ENCODE measurements at places on chromosomes 12 and 14. TPM values are rescaled to one million over a fixed set of nuclear protein-coding genes. Genes with fewer than 3 reads are reported as not detected.

DNA sequence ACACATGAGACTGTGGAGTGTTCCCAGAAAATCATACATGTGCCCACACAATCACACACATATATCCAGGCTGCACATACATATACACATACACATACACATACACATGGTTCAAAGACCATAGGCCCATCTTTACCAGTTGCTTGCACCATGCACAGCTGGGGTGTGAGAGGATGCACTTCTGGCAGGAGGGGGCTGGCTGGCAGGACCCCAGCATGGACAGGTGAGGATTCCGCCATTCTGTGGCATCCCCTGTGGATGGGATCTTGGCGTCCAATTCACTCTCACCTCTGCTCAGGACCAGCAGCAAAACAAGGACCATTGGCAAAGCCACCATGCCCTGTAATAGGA is 7.0 kb downstream of the ITGB7 start:
- DNase-seq = no peak

DNA sequence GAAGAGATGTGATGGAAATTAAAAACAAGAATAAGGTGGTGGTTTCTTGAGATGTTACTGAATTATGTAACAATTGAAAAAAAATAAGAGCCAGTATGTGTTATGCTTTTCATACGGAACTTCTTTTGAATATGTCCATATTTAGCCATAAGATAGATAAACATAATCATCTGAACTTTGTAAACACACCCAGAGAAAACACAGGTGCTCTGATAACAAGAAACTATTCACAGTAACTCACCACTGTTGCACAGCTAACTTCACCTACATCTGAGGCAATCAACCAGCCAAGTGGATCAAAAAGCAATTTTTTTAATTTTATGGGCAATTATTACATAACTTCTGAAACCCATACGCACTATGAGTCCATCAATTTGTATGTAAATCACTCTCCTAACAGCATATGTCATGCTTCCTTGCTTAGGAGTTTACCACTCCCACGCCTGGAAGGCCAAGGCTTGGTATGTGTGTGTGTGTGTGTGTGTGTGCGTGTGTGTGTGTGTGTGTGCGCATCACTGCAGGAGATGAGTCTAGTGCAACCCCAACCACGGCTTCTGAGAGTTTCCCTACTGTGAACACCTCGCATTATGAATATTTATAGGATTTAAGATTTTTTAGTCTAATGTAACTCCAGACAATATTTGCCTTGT is 443.4 kb downstream of the BCAT1 start:
- DNase-seq = peak; percentile 27

GRCh38 chr14:71410578-71411284 is 503.5 kb downstream of the PCNX1 start:
- DNase-seq = no peak

DNA sequence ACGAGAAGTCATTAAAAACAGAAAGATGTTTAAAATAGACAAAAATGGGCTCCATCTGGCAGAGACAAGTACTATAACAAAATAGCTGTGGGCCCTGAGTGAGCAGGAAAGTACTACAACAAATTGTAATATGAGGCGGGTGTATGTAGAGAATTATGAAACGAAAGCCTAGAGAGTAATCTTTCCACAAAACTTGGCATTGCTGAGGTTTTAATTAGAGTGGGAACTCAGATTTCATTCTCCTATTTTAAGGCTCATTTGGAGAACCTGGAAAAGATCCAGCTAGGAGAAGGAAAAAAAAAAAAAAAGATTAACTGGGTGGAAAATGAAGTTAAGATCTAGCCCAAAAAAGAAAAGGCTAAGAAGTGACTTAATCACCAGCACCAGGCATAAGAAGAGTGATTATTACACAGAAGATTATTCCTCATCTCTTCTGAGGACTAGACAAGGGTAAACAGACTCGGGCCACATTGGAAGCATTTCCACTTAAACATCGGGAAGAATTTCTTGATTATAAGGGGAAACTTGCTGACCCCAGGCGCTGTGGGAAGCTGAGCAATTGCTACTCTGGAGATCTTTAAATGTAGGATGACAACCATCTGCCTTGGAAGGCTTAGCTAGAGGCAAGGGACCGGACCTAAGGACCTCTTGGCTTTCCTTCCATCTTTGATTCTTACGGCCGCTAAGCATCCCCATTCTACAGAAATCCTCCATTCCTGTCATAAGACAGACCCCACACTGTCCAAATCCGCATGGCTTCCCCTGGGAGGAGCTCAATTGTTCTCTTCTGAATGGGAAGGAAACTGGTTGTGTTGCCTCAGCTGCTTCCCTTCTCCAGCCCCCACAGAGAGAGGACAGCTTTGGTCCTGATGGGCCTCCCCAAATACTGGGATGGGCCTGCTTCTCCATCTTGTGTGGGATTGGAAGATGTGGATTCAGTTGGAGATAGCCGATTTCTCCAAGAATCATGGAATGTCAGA is 40.6 kb downstream of the IGF1 start:
- no peak for DNase-seq

GRCh38 chr12:123151457-123152454 is 866 bp upstream of the PITPNM2 start:
- no peak for DNase-seq

- DNase-seq = no peak
These were observed 8.1 kb upstream of the CLMN start for GRCh38 chr14:95327558-95328374.

The ZNF140 gene
- 5.6 TPM for polyA plus RNA-seq

The PPM1H gene
- polyA plus RNA-seq = not detected

The EP400 gene
- polyA plus RNA-seq = 11.7 TPM

DNA sequence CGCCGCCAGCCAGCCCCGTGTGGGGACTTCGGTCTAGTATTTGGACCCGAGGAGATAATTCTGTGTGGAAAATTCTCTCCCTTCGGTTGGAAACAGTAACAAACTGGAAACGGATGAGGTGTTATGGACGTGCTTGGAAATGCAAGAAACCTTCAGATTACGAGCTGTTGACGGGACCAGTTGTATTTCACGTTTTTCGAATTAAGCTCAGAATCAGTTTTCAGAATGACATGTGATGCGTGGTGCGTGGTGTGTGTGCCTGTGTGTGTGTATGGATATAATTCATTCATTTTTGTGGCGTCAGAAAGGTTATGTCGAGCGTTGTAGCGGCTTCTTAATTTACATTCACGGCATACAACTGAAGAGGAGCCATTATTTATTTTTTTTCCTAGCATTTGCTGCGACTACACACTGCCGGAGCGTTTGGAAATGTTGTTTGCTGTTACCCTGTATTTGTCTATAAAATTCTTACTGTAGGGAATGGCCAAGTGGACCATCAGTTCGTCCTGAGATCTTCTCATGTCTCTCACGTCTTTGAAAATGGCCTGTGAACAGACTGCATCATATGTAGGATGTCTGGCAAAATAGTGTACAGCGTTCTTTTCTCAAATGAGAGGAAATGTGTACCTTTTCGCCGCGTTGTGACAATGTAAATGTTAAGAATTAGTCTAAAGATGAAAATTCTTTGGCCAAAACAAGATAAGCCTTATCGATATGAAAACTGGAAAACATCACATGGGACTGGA is 1.3 kb downstream of the TRAF3 start:
- DNase-seq = peak; percentile 23

The PTGER2 gene
- 0.04 TPM for polyA plus RNA-seq

DNA sequence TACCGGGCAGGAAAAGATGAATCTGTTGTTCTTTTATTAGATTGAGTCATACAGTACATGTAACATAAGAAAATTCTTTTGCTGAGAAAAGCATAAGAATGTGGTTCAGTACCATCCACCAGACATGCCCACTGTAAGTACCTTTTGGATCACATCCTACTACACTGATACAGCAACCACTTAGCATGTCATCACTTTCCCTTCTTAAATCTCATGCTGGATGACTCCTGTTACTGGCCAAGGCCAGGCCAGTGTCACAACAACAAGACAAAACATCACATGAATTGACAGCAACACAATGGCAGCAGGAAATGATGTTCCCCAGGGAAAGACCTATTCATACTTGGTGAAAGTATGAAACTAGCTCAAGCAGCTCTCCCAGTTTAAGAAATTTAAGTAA is 46.4 kb downstream of the STXBP6 start:
- DNase-seq = peak; percentile 54

The RNASE3 gene
- not detected for polyA plus RNA-seq

- DNase-seq = no peak
These were observed 202.6 kb upstream of the ALG10B start for GRCh38 chr12:38113991-38114390.

- peak; percentile 46 for DNase-seq
These were observed 717 bp downstream of the PPHLN1 start for GRCh38 chr12:42326541-42327226.

GRCh38 chr12:2803635-2804392 is 8.7 kb upstream of the ITFG2 start:
- DNase-seq = no peak

GRCh38 chr14:53951627-53952303 is 4.9 kb downstream of the BMP4 start:
- no peak for DNase-seq

The ORAI1 gene
- 46.1 TPM for polyA plus RNA-seq

- no peak for DNase-seq
These were observed 34.1 kb upstream of the INF2 start for GRCh38 chr14:104655128-104655848.
